ENCODE measurements at places on chromosomes 4 and X. TPM values are rescaled to one million over a fixed set of nuclear protein-coding genes. Genes with fewer than 3 reads are reported as not detected.

- H3K4me1 ChIP-seq, result no peaks in the 10 kb centered on the region
- no peaks in the 10 kb centered on the region for H3K36me3 ChIP-seq
- H3K4me3 ChIP-seq, result no peak overlapping the region
- no peak overlapping the region for H3K27ac ChIP-seq
Measured at GRCh38 chr4:179671609-179672008, 2229.4 kb upstream of the AGA start.

GRCh38 chr4:74456849-74457395 is 12.0 kb downstream of the AREG start:
- H3K27ac ChIP-seq, result no peak overlapping the region
- H3K4me1 ChIP-seq, result no peaks in the 10 kb centered on the region
- DNase-seq, result no peak
- H3K36me3 ChIP-seq, result peaks cover 6% of the 10 kb centered on the region

BMP2K gene
- 14.5 TPM for total RNA-seq

- no peak for DNase-seq
- no peak overlapping the region for H3K27ac ChIP-seq
- no peaks in the 10 kb centered on the region for H3K27me3 ChIP-seq
- no peaks in the 10 kb centered on the region for H3K36me3 ChIP-seq
- no peak overlapping the region for H3K4me3 ChIP-seq
Measured at GRCh38 chr4:100165809-100166208, 24.5 kb downstream of the DDIT4L start.

DNA sequence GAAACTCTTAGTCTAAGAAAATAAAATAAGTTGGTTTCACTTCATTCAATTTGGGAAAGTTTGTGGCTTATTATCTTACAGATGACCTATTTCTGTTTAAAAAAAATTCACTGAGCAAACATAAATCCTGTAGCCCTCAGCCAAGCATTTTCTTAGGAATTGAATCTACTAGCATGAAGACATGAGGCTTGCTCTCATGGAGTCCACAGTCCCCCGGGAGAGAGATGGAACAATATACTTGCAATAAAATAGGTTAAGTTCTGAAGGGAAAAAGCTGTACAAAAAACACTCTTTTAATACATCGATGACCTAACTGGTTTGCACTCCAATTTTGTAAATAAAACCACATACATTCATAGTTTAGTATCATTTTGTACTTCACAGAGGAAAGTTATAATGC is 642.6 kb upstream of the FAM241A start:
- no peaks in the 10 kb centered on the region for H3K4me1 ChIP-seq
- H3K36me3 ChIP-seq, result no peaks in the 10 kb centered on the region

DNA sequence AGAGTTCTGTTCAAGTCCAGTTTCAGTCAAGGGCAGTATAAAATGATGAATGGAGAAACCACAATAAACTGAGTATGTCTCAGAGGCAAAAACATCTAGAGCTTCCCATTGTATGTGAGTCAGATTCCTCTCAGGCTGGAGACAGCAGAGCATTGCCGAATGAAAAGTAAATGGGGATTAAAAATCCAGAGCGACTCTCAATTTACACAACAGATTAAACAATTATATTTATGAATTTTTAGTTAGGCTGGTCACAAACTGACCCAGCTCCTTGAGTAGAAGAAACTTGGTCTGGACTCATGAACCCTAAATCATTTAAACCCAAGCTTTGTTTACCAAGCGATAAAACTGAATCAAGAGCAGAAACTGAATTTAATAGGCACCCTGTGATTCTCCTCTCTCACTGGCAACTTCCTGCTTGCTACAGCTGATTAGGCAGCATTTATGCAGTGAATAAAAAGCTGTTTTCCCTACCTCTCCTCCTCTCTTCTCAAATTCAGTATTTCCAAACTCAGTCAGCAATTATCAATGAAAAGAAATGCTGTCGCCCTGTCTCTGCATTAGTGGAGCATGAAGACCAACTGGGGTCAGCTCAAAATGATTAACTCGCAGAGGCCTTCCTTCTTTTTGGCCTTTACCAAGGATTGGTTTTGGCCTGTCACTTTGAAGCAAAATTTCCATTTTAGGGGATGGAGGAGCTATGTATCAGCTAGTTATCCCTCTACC is 568.0 kb downstream of the PDHA2 start:
- H3K27ac ChIP-seq, result no peak overlapping the region
- no peaks in the 10 kb centered on the region for H3K4me1 ChIP-seq
- H3K4me3 ChIP-seq, result no peak overlapping the region
- H3K36me3 ChIP-seq, result no peaks in the 10 kb centered on the region
- no peak for DNase-seq

GRCh38 chr4:54999003-54999402 is 126.4 kb downstream of the KDR start:
- no peak for DNase-seq
- no peak overlapping the region for H3K27ac ChIP-seq
- H3K4me3 ChIP-seq, result no peak overlapping the region
- peaks cover 19% of the 10 kb centered on the region for H3K27me3 ChIP-seq
- H3K36me3 ChIP-seq, result no peaks in the 10 kb centered on the region
